Effector memory CD8-positive, alpha-beta T cell (primary cell): ENCODE measurements at places on chromosomes 7 and 10.
A peak's percentile ranks its signal among the peaks of the same experiment; 100 is the strongest.

GRCh38 chr10:85105614-85106255, 777.3 kb downstream of the CCSER2 start:
- no peak for DNase-seq
- H3K27me3 ChIP-seq = no peaks in the 10 kb centered on the region
- H3K36me3 ChIP-seq = no peaks in the 10 kb centered on the region
- no peak overlapping the region for H3K27ac ChIP-seq

GRCh38 chr7:113657603-113658002, 261.2 kb downstream of the PPP1R3A start:
- no peak overlapping the region for H3K4me3 ChIP-seq
- no peak for DNase-seq
- H3K27me3 ChIP-seq = no peaks in the 10 kb centered on the region
- H3K27ac ChIP-seq = no peak overlapping the region

GRCh38 chr7:130367088-130367755, 13.1 kb upstream of the CPA1 start:
- DNase-seq = no peak
- peaks cover 3% of the 10 kb centered on the region for H3K36me3 ChIP-seq
- peaks cover 4% of the 10 kb centered on the region for H3K4me1 ChIP-seq
- peak overlapping the region; percentile 61 for H3K27ac ChIP-seq
- H3K27me3 ChIP-seq = peaks cover 11% of the 10 kb centered on the region

DNA sequence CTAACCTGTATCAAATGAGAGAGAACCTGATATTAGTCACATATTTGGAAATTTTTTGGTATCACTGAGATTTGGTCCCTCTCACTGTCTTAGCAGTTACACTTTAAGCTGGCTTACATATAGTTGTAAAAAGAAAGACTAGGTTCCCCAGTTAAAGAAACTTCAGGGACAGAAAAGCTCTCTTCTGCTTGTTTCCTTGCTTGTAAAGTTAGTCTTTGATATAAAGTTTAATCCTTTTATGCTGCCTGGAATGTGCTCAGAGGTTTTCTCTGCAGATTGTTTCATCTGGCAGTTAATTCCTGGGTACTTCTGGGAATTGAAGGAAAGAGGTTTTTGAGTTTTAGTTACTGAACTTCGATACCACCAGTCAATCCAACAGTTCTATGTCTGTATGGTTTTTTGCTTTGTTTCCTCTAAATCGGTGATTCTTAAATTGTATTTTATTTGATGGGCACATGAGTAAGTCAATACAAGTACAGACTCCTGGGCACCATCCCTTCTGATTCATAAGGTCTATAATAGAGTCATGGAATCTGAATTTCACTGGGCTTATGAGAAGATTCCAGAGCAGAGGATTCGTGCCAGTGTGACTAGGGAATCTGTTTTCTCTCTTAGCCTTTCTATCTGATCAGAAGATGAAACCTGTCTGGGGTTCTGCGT, 1080.9 kb upstream of the C7orf33 start:
- H3K36me3 ChIP-seq = no peaks in the 10 kb centered on the region
- no peak overlapping the region for H3K4me3 ChIP-seq
- no peaks in the 10 kb centered on the region for H3K4me1 ChIP-seq
- H3K27ac ChIP-seq = no peak overlapping the region

GRCh38 chr7:82441669-82442478, 1.7 kb downstream of the CACNA2D1 start:
- H3K36me3 ChIP-seq = peaks cover 3% of the 10 kb centered on the region
- H3K27me3 ChIP-seq = peaks cover 6% of the 10 kb centered on the region
- no peak overlapping the region for H3K27ac ChIP-seq

DNA sequence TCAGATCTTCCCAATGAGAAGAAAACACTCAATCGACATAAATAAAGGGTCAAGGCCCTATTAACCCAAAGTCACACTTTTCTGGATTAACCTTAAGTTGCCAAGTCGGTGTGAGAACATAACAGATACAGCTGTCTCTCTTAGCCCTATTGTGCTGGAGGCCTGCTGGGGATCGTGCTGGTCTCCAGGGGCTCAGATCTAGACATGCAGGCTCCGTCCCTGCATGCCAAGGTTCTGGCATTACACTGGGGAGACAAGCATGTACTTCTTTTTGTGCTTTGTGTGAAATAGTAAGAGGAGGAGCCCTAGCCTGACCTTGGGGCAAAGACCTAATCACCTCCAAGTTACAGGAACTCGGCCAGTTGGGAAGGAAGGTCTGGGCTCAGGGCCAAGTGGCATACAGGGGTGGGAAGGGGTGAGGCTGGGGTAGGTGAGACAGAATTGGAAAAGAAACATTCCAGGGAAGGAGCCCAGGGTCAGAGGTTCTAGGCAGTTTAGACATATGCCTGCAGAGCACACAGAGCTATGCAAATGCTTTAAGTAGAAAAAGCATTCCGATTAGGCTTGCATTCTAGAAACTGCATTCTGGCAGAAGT, 216.4 kb downstream of the HECW1 start:
- H3K36me3 ChIP-seq = peaks cover 3% of the 10 kb centered on the region
- H3K27ac ChIP-seq = no peak overlapping the region
- peaks cover 37% of the 10 kb centered on the region for H3K27me3 ChIP-seq
- no peak for DNase-seq
- no peaks in the 10 kb centered on the region for H3K4me1 ChIP-seq

DNA sequence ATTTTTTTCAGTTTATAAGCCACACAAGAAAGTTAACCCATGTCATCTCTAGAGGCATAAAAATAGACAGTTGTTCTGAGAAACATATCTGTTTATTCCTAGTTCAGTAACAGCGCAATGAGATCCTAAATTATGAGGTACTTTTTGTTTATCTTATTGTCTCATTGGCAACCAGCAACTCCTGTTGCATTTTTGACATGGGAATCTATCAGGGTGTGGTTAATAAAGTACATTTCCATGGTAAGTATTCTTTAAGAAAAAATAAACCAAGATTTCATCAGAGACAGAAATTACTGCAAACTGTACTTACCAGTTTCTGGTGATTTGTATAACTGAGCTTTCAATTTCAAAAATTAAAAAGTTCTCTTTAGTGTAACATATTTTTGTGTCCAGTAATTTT, 9.0 kb downstream of the FAS start:
- no peak for DNase-seq
- H3K27me3 ChIP-seq = no peaks in the 10 kb centered on the region
- peak overlapping the region; percentile 83 for H3K4me3 ChIP-seq
- peaks cover 42% of the 10 kb centered on the region for H3K36me3 ChIP-seq
- H3K4me1 ChIP-seq = peaks cover 48% of the 10 kb centered on the region

- H3K4me1 ChIP-seq = no peaks in the 10 kb centered on the region
- no peak overlapping the region for H3K4me3 ChIP-seq
- H3K36me3 ChIP-seq = no peaks in the 10 kb centered on the region
- H3K27ac ChIP-seq = no peak overlapping the region
- DNase-seq = no peak
Measured at GRCh38 chr7:82359426-82359825, 84.2 kb downstream of the CACNA2D1 start.

- no peak for DNase-seq
- no peaks in the 10 kb centered on the region for H3K36me3 ChIP-seq
- H3K4me1 ChIP-seq = peaks cover 2% of the 10 kb centered on the region
- peaks cover 5% of the 10 kb centered on the region for H3K27me3 ChIP-seq
- H3K27ac ChIP-seq = no peak overlapping the region
Measured at GRCh38 chr10:124389613-124390361, 28.9 kb downstream of the OAT start.

DNA sequence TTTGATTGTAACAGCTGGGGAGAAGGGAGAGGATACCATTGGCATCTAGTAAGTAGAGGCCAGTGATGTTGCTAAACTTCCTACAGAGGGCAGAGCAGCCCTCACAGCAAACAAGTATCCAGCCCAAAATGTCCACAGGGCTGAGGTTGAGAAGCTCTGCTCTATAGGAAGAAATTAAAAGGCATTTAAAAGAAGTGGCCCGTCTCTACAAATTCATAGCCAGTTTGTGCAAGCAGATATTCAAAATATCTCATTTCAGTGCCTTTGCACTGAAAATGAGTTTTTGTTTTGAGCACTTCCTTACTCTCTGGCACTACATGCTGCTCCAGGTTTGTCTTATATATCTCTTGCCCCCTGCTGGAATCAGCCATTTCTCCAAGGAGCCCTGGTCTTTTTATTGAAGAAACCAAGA, 330.0 kb downstream of the BBS9 start:
- no peaks in the 10 kb centered on the region for H3K27me3 ChIP-seq
- H3K4me1 ChIP-seq = no peaks in the 10 kb centered on the region
- H3K27ac ChIP-seq = no peak overlapping the region

- no peaks in the 10 kb centered on the region for H3K4me1 ChIP-seq
- DNase-seq = no peak
- no peak overlapping the region for H3K27ac ChIP-seq
- H3K27me3 ChIP-seq = no peaks in the 10 kb centered on the region
- H3K36me3 ChIP-seq = no peaks in the 10 kb centered on the region
- H3K4me3 ChIP-seq = no peak overlapping the region
Measured at GRCh38 chr7:80890426-80891258, 28.2 kb downstream of the SEMA3C start.

DNA sequence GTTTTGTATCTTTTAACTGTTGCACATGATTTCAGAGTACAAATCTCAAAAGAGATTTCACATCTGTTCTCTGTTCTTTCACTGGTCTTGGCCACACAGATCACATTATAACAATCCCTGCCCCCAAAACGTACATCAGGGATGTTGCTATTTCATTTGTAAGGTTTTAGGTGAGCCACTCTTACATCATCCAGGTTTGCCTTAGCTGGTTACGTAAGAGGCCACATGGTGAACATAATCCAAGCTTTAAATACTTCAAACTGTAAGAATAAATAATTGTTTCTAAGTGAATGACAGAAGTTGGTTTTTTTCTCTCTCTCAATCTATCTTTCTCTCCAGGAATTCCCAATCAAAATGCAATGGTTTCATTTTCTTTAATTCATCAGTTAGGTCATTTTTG, 245.9 kb upstream of the HGF start:
- DNase-seq = no peak
- no peaks in the 10 kb centered on the region for H3K4me1 ChIP-seq
- no peaks in the 10 kb centered on the region for H3K27me3 ChIP-seq
- H3K4me3 ChIP-seq = no peak overlapping the region
- no peak overlapping the region for H3K27ac ChIP-seq
- no peaks in the 10 kb centered on the region for H3K36me3 ChIP-seq

DNA sequence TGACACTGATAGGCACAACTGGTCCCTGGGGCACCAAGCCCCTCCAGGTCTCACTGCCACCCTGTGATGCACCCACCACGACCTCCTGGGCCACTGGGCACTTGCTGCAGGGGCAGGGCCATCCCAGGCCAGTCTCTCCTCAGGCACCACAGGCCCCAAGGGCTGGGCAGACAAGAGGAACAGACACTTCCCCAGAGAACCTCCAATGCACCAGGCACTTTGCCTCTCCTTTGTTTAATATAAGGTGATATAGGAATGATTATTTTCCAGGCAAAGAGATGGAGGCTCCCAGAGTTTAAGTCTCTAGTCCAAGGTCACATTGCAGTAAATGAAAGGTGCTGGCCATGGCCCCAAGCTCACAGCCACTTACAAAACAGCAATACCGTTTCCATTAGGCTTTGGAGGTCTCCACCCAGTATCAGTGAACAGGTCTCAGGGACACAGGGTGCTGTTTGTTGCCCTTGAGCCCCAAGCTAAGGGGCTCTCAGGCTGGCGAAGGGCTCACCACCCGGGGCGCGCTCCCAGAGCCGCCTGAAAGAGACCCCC, 4.5 kb downstream of the DEPP1 start:
- peaks cover 8% of the 10 kb centered on the region for H3K4me1 ChIP-seq
- peak overlapping the region; percentile 60 for H3K27ac ChIP-seq

- DNase-seq = no peak
- no peaks in the 10 kb centered on the region for H3K4me1 ChIP-seq
- H3K4me3 ChIP-seq = no peak overlapping the region
- no peaks in the 10 kb centered on the region for H3K36me3 ChIP-seq
Measured at GRCh38 chr7:141362580-141363435, 188.4 kb upstream of the AGK start.

GRCh38 chr10:95246582-95247051, 44.2 kb downstream of the PDLIM1 start:
- no peak overlapping the region for H3K27ac ChIP-seq
- H3K36me3 ChIP-seq = peaks cover under 1% of the 10 kb centered on the region
- peaks cover 24% of the 10 kb centered on the region for H3K27me3 ChIP-seq
- peak; percentile 52 for DNase-seq
- H3K4me3 ChIP-seq = no peak overlapping the region

GRCh38 chr7:46015107-46015868, 94.2 kb upstream of the IGFBP3 start:
- H3K4me3 ChIP-seq = no peak overlapping the region
- H3K36me3 ChIP-seq = no peaks in the 10 kb centered on the region
- no peaks in the 10 kb centered on the region for H3K4me1 ChIP-seq
- no peak overlapping the region for H3K27ac ChIP-seq
- no peaks in the 10 kb centered on the region for H3K27me3 ChIP-seq
